ENCODE measurements at places on chromosomes 3 and 15. TPM values are rescaled to one million over a fixed set of nuclear protein-coding genes. Genes with fewer than 3 reads are reported as not detected.

- DNase-seq, result no peak
These were observed 172.7 kb downstream of the SERPINI1 start for GRCh38 chr3:167908221-167908620.

GRCh38 chr3:123804676-123805075 is 79.5 kb downstream of the MYLK start:
- DNase-seq, result no peak

- DNase-seq, result no peak
These were observed 50.8 kb downstream of the CPN2 start for GRCh38 chr3:194300382-194300758.

- DNase-seq, result no peak
These were observed 172.6 kb upstream of the UMPS start for GRCh38 chr3:124557433-124558232.

- DNase-seq, result no peak
These were observed 143.7 kb downstream of the NR1D2 start for GRCh38 chr3:24088782-24089181.

COMMD2 gene
- total RNA-seq, result 29.4 TPM

SELENOS gene
- 68.3 TPM for total RNA-seq

All from natural killer cell treated with Interleukin-12 subunit alpha and Interleukin-12 subunit beta and Interleukin-15 and Interleukin-18, amount 100 ng/mL, for 72 hours (primary cell).